Activated T-cell treated with anti-CD3 and anti-CD28 coated beads for 48 hours (primary cell): ENCODE measurements at places on chromosomes 6 and 20.

GRCh38 chr6:155850408-155850841 lies 394.8 kb upstream of the NOX3 start:
- DNase-seq = no peak

DNA sequence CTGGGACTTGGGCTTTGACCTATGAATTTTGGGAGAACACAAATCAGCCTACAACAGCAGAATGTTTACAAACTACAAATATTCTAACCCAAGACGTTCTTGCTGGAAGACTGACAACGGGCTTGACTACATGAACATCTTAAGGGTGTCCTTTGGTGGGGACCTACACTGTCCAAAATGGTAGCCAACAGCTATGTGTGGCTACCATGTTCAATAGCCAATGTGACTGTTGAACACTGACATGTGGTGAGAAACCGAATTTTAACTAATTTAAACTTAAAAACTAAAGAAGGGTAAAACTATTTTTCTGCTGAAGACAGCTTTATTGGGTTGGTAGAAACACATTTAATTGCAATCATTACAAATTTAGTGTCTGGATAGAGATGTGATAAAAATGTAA lies 30.1 kb downstream of the LINC00237 start:
- no peak for DNase-seq

GRCh38 chr6:54991761-54992330 lies 145.3 kb downstream of the FAM83B start:
- DNase-seq = no peak

DNA sequence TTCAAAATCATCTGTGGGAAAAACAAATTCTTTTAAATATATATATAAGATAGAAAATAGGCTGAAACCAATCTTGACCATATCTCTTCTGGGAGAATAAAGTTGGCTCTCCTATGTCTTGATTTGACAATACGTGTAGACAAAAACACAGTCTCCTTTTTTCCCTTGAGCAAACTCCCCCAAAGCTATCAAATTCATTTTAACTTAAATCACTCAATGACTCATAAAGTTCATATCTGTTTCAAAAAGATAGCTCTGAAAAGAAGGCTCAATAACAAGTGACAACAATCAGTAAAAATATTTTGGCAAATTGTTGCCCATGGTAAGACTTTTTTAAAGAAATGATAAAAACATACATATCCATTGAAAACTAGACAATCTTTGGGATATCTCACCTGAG lies 236.0 kb upstream of the TENT5A start:
- DNase-seq = no peak

DNA sequence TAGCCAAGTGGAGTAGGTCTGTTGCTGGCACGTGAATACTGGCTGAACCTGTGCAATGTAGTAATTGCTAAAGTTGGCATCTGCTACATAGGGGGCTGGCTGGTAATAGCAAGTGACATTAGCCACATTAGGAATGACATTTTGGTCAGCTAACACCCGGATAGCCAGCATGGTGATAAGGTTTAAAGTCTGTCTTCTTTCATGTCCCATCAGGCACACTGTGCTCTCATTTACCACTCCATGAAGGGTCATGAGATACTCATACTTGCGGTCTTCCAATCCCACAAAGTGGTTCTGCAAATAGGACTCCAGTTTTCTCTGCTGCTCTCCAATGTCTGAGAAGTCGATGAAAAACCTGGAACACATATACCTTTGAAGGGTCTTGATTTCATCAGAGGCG lies 2.8 kb downstream of the TENT5A start:
- no peak for DNase-seq

DNA sequence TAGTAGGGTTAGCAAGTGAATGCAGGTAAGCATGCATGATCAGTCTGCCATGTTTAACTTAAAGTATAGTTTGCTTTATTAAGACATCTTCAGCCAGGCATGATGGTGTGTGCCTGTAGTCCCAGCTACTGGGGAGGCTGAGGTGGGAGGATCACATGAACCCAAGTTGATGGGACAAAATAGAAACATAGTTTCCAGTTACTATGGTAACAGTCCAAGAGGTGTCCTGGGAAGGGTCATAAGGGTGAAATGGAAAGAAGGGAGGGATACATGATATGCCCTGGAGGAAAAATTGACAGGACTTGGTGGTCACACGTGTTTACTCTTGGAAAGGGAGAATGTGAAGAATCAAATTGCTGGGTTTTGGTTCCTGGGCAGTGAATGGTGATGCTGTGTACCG lies 139.6 kb downstream of the SULF2 start:
- DNase-seq = no peak

- DNase-seq = peak; percentile 8
Observed at GRCh38 chr20:56504373-56505005, 20.1 kb upstream of the FAM209A start.

- DNase-seq = no peak
Observed at GRCh38 chr6:156925718-156926607, 148.8 kb downstream of the ARID1B start.

GRCh38 chr6:106199998-106200397 lies 113.9 kb downstream of the PRDM1 start:
- DNase-seq = no peak

- no peak for DNase-seq
Observed at GRCh38 chr6:33375143-33375671, 16.4 kb upstream of the KIFC1 start.

- no peak for DNase-seq
Observed at GRCh38 chr6:140636271-140636907, 1261.9 kb upstream of the CITED2 start.

DNA sequence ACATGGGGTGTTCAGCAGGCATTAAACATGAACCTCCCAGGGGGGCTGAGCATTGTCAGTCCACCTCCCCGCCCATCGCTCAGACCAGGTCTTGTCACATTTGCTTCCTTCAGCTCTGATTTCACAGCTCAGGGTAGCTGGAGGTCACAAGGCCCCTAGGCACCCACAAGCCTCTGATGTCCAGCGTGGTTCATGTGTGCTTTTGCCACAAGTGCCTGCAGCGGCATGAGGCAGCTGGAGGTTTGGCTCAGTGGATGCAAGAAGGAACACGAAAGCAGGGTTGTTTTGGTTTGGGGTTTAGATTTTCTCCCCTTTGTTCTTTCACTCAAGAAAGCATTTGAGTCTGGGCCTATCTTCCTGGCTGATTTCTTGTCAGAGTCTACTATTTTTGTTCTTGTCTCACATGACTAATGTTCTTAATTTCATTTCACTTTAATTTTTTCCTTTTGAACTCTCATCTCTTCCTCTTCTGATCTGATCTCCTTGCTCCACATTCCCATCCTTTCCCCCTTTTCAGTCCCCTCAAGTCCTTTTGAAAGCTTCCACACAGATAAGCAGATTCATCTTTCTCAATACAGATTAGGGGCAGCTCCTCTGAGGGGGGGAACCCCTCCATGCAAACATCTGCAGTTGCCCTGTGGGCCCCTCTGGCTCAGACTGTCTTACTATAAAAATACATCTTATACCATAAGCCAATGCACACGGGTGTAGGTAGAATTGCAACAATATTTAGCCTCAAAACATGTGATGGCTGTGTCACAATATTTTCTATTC lies 68.1 kb upstream of the CEP85L start:
- no peak for DNase-seq

DNA sequence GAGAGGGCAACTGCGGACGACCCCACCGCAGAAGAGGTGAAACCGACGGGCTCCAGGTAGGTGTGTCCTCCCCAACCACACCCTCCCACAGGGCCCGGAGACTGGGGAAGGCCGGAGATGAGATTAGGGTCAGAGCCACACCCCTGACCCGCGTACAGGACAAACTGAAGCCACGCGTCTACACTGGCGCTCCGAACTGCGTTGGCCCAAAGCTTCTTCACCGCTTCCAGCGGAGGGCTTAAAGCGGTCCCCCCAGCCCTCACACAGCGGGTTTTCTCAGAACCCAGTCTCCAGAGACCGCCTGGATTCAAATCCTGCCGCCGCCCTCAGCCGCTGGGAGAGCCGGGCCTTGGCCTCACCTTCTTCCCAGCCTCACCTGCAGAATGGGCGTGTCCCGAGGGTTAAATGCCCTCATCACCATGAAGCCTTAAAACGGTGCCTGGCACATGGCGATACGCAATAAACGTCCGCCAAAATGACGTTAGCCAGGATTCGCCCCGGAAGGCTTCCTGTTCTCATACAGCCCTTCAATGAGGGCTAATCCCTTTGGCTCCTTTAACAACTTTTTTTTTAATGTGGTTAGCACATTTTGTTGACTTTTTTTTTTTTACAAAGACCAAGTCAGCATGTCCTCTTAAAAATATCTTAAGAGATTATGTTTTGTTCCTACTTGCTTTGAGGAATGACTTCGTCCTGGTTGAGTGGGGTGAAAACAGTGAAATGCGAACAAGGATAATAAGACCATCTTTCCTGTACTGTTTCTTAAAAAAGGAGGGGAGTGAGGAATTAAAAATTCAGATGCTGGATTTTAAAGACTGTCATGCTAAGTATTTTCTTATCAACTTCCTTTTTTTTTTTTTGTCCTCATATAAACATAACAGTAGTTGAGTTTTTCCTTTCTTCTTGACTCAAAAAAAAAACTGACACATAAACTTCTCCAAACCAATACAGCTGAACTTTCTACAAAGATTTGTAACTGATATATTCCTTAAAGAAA lies 15.1 kb upstream of the ZNF217 start:
- DNase-seq = no peak

GRCh38 chr6:39303425-39304153 lies 10.6 kb downstream of the KCNK17 start:
- no peak for DNase-seq

- DNase-seq = no peak
Observed at GRCh38 chr20:58177799-58178198, 50.7 kb downstream of the ANKRD60 start.

GRCh38 chr6:106120006-106120405 lies 33.9 kb downstream of the PRDM1 start:
- DNase-seq = no peak

GRCh38 chr20:39632757-39633156 lies 670.6 kb downstream of the DHX35 start:
- no peak for DNase-seq

DNA sequence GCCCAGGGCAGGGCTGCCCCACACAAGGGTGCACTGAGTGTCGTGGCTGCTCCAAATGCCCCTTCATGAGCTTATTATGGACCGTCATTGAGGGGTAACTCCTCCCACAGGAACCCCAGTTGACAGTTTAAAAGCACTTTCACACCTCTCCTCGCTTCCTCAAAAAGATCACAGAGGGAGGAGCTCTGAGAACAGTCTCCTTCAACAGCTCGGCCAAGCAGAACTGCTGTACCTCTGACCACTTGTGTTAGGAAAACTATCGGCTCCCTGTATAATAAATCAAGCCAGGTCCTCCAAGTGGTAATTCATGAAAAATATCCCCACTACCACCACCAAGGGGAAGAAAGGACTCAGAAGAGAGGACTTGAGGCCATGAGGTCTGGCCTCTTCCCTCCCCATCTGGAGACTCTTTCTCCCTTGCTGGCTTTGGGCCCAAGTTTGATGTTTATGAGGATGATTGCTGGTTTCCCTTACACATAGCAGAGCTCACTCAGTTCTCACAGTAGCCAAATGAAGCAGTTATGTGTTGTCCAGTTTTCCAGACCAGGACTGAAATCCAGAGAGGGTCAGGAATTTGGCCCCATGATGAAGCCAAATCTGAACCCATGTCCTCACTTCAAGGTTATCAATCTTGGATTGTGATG lies 8.7 kb downstream of the SNX21 start:
- no peak for DNase-seq

DNA sequence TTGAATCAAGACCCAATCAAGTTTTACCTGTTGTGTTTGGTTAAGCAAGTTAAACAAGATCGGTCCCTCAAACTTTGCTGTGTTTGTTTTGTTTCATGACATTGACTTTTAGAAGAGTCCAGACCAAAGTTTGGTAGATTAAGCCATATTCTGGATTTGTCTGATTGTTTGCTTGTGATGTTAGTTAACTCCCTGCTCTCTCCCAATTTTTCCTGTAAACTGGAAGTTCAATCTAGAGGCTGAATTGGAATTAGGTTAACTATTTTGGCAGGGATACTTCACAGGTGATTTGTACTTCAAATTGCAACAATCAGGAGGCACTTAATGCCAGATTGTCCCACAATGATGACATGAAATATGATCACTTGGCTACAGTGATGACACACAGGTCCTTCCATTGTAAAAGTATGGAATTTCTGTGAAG lies 13.6 kb upstream of the SH3BGRL2 start:
- no peak for DNase-seq

- DNase-seq = no peak
Observed at GRCh38 chr20:20427227-20427864, 59.4 kb downstream of the INSM1 start.

DNA sequence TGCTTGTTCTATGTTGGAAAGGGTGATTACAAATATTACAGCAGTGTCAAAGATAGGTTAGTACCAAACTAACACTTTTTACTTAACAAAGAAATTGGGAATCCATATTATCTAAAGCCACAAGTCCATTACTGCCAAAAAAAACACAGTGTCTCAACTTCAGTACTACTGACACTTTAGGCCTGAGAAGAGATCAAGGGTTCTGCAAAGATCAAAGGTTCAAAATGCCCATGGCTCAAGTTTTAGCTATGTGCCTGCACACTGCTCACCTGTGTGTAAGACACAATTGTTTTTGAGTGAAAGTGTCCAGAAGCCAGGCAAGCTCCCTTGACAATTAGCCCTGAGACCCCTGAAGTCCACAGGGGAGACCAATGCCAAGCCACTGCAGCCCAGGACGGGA lies 132.6 kb downstream of the ZMYND8 start:
- no peak for DNase-seq

- no peak for DNase-seq
Observed at GRCh38 chr6:15533379-15534026, 129.3 kb downstream of the DTNBP1 start.

DNA sequence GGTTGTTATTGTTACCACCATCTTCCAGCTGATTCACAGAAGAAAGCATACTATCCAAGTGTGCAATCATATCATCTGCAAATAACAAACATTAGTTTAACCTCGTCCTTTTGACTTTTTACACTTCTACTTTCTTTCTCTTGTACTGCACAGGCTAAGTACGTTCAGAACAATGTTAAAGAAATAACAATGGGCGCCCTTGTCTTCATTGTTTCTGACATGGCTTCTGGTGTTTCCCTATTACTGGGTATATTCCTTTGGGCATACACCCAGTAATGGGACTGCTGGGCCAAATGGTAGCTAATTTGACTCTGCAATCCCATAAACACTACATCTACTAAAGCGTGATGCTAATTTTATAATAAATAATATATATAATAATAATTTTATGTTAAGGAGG lies 146.7 kb downstream of the GJA10 start:
- no peak for DNase-seq

- no peak for DNase-seq
Observed at GRCh38 chr6:53837865-53838769, 43.3 kb downstream of the LRRC1 start.

DNA sequence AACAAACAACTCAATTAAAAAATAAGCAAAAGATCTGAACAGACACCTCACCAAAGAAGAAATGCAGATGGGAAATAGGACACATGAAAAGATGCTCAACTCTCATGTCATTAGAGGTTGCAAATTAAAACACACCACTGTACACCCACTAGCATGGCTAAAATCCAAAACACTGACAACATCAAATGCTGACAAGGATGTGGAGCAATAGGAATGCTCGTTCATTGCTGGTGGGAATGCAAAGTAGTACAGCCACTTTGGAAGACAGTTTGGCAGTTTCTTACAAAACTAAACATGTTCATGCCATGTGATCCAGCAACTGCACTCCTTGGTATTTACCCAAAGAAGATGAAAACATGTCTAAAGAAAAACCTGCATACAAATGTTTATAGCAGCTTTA lies 47.2 kb downstream of the CDK19 start:
- DNase-seq = no peak
